ENCODE measurements at places on chromosomes 5 and 9. TPM values are rescaled to one million over a fixed set of nuclear protein-coding genes. Genes with fewer than 3 reads are reported as not detected.

Gene PCDHA11
- total RNA-seq: 0.28 TPM

Gene SURF6
- total RNA-seq: 7.6 TPM

Gene FGF1
- 9.6 TPM for total RNA-seq

Gene ZNF883
- 6.2 TPM for total RNA-seq

Gene GPR150
- 2.5 TPM for total RNA-seq

Gene SLCO6A1
- total RNA-seq: not detected

Gene BRD3OS
- 13.0 TPM for total RNA-seq

Gene PCDHGA1
- total RNA-seq: 0.38 TPM

Gene ECM2
- 2.7 TPM for total RNA-seq

Data from regular cardiac myocyte (primary cell).